NCI-H774 (cell line): ENCODE measurements at places on chromosomes 13 and 19.

DNA sequence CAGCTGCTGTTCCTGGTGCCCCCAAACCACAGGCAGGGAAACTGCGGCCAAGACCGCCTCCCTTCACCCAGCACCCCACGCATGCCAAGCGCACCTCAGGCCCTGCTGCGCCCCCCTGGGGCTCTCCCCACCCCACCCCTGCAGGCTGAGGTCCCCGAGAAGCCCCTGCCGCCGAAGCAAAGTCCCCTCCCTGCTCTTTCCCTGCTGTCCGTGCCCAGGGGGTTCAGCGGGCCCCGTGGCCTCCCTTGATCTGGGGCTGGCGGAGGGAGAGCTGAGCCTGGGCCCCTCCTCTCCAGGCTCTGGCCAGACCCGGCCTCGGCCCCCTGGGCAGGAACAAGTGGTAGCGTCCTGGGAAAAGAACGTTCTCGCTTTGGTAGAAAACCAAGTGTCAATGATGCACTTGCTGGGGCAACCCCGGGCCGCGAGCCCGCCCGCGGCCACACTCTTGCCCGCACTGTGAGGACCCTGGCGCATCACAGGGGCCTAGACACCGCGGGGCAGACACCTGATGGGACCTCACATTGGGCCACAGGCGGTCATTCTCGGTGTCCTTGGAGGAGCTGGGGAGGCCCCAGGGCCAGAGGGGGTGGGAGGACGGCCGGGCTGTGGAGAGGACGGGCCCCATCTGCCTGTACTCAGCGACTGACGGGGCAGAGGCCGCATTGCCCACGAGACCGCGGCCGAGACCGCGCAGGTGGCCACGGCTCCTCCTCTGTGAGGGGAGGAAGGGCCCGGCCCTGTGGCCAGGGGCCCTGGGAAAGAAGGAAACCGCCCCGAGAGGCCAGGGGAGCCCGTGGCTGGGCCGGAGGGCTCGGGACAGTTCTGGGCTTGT, 29.0 kb downstream of the GPX4 start:
- no peak for DNase-seq

DNA sequence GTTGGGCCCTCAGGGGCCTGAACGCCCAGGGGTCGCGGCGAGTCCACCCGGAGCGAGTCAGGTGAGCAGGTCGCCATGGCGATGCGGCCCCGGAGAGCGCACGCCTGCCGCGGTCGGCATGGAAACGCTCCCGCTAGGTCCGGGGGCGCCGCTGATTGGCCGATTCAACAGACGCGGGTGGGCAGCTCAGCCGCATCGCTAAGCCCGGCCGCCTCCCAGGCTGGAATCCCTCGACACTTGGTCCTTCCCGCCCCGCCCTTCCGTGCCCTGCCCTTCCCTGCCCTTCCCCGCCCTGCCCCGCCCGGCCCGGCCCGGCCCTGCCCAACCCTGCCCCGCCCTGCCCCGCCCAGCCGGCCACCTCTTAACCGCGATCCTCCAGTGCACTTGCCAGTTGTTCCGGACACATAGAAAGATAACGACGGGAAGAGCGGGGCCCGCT, at the start of gene CCNA1:
TSS of gene CCNA1 (plus strand) at position 390 of the 439 bp plus-strand sequence. CDS start 562 bp downstream, outside the sequence.
- DNase-seq = peak; percentile 58

DNA sequence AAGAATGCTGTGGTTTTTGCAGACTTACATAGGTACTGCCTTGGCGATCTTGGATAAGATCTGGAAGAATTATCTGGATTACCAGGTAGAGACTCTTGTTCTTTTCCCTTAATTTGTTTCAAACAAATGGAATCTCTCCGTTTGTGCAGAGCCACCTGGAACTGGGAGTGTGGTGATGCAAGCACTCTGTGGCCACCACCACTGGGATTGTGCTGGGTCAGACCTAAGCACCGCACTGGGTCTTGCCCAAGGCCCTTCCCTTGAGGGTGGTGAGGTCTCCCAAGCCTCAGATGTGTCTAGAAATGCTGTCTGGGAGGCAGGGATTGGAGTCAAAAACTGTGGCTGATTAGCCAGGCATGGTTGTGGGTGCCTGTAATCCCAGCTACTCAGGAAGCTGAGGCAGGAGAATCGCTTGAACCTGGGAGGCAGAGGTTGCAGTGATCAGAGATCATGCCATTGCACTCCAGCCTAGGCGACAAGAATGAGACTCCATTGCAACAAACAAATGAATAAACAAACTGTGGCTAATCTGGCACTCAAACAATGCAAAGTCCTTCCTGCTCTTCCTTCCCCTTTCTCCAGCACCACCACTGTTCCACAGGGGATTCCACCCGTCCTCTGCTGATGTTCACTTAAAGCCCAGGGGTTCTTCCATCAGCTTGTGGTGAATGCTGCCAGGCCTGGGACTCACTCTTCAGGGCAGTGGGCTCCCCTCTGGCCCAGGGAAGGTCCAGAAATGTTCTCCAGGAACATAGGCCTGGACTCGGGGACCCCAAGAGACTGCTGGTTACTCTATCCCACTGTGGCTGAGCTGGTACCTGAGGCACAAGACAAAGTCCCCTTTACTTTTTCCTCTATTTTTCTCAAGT, 10.8 kb upstream of the CEACAM1 start:
- DNase-seq = no peak

- DNase-seq = no peak
Observed at GRCh38 chr19:3357271-3357991, 9.0 kb upstream of the NFIC start.

DNA sequence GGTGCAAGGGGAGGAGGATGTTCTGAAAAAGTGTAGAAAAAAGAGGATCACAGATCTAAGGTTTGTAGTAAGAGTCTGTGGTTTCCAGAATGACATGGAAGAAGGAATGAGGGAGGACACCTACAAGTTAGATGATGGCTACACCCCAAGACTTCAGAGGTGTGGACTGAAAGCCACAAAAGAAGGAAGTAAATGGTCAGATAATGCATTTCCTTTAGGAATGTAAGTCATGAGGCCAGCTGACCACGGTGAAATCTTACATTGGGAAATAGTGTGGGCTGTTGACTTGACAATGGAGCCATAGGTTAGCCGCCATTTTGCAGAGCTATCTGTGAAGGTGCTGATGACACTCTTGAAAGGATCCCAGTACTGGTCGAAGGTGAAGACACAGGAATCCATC, 25.3 kb upstream of the FBXO27 start:
- no peak for DNase-seq

DNA sequence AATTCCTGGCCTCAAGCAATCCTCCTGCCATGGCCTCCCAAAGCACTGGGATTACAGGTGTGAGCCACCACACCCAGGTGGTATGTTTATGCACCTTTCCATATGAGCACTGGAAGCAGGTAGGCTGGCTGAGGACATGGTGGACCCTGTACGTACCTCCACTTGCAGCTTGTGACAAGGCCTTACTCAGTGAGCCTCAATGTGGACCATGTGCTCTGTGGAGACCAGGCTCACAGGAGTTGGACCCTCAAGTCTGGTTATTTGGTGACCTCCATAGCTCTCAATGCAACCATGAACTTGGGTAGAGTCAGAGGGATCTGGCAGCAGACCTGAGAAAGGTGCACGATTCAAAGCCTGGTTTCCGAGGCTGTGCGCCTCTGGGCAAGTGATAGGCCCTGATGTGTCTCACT, 5.5 kb downstream of the ACP4 start:
- no peak for DNase-seq

DNA sequence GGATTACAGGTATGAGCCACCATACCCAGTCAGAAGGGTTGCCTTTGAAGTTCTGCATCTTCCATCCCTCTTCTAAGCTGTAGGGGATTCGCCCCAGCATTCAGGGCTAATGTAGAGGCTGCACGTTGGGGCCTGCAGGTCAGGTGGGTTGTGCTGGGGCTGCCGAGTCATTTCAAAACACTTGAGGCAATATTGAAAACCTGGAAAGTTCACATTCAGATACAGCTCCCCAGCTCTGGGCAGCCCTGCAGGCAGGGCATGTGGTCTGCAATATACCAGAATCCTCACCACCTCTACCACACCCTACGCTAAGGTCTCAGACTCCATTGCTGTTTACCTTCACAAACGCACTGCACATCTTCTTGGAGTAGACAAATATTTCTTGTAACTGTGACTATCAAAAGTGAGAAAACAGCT, 24.6 kb downstream of the CCNE1 start:
- DNase-seq = no peak

GRCh38 chr19:13127811-13128575, 9.9 kb downstream of the NACC1 start:
- DNase-seq = no peak

DNA sequence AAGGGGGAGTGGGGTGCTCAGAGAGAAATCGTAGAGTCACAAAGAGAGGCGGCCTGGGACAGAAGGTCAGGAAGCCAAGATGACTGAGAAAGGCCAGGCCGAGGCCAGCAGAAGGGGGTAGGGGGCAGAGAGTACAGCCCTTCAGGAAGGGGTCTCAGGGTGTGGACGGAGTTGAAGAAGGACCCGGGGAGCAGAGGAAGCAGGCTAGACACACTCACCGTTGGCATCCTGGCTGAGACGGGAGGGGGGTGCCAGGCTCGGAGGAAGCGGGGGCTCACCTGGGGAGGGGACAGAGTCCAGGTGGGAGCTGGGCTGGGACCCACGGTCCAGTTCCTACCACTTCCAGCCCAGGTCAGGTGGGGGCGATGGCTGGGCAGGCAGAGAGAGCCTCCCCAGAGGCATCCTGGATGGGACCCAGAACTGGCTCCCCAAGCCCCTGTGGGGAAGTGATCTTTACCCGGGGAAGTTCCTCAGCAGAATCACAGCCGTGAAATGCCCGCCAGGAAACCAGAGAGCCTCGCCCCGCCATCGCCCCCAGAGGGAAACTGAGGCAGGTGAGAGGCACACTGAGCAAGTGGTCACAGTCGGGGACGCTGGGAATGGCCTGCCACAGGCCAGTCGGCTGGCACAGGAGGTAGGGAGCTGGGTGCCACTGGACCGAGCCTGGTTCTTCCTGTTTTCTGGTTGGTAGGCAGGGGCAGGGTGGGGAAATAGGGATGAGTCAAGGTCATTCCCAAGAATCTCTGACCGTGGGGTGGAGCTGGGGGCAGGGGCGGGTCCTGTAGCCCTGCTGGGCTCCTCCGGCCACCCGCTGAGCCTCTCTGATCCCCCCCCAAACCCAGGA, 1.4 kb downstream of the MATK start:
- no peak for DNase-seq

GRCh38 chr13:61036715-61037114, 378.9 kb downstream of the PCDH20 start:
- DNase-seq = no peak

DNA sequence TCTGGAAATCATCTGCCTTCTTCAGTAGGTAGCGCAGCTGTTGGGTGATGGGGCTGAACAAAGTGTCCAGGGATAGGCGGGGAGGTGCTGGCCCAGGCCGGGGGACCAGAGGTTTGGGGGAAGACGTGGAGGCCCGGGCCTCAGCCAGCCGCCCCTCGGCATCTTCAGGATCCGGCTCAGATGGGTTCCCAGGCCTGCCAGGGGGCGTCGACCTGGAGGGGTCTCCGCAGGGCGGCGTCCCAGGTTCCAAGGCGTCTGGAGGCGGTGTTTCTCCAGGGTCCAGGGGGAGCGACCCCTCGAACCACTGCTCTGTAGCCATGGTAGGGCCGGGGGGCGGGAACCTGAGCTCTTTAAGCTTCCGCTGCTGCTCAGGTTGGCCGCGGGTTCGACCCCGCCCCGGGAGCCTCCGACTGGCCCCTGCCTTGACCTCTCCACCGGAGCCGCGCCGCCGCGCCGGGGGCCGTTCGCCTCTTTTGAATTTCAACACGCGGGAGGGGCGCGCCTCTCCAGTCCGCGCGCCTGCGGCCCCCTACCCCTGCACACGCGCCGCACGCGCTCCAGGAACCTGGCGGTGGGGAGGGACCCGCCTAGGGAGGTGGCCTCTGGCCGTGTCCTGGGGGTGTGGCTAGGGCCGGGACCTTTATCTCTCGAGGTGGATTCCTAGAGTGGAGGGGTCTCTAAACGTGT, at the start of gene C19orf67:
TSS of gene C19orf67 (minus strand) at position 475 of the 687 bp plus-strand sequence. CDS start at position 319, 156 bp downstream.
- no peak for DNase-seq

GRCh38 chr13:37715606-37716015, 117.0 kb upstream of the POSTN start:
- DNase-seq = no peak

GRCh38 chr13:20387441-20387971, 138.2 kb downstream of the CRYL1 start:
- DNase-seq = no peak

DNA sequence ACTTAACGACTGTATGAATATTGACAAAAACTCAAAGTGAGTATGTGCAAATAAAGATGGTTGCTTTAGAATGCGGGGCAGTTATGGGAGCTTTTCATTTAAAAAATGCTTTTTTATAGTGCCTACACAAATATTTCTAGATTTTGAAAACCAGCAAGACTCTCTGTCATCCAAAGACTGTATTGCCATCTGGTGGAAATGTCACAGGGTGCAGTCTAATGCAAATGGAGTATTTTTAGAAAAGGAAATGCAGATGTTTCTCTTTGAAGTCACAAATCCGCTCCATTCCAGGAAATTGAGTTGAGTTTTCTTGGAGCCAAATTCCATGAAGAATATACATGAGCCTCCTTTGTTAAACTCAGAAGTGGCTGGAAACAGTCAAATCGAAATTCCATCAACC, 2.3 kb upstream of the C1QTNF9B start:
- no peak for DNase-seq

DNA sequence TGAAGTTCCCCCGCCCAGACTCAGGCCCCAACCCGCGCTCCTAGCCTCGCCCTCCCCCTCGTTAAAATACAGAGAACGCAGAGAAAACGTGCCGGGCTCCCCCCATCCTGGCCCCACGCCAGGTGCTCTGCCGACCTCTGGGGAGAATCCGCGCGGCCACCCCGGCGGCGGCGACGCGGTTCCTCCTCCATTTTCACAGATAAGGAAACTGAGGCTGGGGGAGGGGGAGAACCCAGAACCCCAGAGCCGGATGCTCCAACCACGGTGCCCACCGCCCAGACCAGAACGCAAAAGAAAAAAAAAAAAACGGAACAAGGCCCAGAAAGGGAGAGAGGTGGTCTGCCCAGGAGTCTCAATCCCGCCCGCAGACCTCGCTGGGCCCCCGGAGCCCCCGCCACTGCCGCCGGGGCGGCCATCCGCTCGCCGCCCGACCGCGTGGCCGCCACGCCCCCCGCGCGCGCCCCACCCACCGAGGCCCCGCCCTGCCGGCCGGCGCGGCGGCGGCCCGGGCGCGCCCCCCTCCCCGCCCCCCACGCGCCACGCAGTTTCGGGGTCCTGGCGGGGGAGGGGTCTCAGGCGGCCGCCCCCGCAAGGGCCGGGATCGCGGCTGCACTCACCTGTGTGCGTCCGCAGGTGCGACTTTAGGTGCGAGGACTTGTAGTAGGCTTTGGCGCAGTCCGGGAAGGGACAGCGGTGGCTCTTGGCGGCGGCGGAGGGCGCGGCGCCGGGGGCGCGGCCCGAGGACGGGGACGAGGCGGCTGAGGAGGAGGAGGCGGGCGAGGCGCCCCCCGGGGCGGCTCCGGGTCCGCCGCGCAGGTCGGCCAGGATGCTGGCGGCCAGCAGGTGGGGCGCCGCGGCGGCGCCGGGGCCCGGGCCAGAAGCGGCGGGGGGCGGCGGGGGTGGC, 703 bp downstream of the KLF16 start:
- peak; percentile 9 for DNase-seq
